Tibial artery (tissue), 4 donors: ENCODE measurements at places on chromosomes 13 and 19.

GRCh38 chr19:51546650-51547396 is 15.4 kb upstream of the SIGLEC6 start:
- DNase-seq, result no peak

DNA sequence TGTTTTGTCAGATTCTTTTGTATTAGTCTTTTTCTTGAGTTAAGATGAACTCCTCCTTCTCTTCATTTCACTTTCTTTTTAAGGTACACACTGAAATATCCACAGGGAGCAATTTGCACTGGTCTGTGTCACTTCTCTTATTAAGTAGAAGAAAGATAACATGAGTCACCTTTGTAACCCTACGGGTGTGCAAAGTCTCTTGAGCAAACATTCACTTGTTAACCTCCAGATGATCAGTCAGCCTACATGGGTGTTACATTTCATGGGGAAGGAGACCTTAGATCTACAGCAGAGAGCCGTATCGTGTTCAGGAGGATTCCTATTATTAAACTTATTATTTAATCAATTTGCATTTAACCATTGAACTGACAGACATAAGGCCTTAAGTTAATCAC is 5.1 kb downstream of the ZNF507 start:
- no peak for DNase-seq

GRCh38 chr13:30752201-30752797 is 17.0 kb downstream of the ALOX5AP start:
- peak; percentile 80 for DNase-seq

DNA sequence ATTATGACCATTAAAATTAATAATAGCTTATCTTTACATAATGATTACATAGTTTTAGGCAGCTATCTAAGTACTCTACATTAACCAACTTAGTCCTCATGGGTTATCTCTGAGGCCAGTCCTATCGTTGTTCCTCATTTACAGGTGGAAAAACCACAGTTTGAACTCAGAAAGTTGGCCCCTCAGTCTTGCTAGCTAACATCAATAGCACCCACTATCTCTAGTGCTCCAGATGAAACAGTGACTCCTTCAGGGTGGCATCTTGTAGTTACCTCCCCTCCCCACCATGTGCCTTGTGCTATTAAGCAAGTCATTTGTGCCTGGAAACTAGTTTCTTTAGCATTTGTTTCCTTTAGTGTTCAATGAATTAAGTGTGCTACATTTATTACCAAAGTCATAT is 1086.7 kb downstream of the EFNB2 start:
- DNase-seq, result no peak

- DNase-seq, result no peak
These were observed 402.4 kb downstream of the EFNB2 start for GRCh38 chr13:106133025-106133424.

- no peak for DNase-seq
These were observed 6.0 kb upstream of the ZNF614 start for GRCh38 chr19:52034051-52034728.

DNA sequence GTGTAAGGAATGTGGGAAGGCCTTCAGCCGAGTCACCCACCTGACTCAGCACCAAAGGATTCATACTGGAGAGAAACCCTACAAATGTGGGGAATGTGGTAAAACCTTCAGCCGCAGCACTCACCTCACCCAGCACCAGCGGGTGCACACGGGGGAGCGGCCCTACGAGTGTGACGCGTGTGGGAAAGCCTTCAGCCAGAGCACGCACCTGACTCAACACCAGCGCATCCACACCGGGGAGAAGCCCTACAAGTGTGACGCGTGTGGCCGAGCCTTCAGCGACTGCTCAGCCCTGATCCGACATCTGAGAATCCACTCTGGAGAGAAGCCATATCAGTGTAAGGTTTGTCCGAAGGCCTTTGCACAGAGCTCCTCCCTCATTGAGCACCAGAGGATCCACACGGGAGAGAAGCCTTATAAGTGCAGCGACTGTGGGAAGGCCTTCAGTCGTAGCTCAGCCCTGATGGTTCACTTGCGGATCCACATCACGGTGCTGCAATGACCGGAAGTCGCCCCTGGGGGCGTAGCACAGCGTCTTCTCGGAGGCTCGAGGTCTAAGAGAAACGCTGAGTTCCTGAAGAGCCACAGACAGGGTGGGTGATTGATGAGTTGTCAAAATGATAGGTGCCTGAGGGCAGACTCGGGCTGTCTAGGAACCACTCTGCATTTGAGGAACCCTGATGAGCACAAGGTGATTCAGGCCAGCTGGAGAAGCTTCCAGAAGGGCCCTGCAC is 12.2 kb downstream of the ZSCAN22 start:
- no peak for DNase-seq

DNA sequence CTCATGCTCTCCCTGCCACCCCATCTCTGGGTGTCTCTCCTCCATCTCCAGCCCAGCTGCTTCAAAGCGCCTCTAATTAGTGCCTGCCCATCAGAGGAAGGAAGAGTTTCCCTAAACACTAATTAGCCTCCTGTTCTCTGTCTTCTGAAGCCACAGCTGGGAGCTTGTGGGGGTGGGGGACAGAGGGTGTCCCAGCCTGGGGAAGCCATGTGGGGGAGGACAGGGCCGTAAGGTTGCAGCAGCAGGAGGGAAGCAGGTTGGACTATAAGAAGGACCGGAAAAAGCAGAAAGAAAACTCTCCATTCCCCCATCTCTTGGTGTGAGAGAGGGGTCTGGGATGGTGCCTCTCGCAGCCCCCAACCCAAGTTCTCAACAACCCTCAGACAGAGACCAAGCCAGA is 26.2 kb downstream of the SLC8A2 start:
- DNase-seq, result no peak

DNA sequence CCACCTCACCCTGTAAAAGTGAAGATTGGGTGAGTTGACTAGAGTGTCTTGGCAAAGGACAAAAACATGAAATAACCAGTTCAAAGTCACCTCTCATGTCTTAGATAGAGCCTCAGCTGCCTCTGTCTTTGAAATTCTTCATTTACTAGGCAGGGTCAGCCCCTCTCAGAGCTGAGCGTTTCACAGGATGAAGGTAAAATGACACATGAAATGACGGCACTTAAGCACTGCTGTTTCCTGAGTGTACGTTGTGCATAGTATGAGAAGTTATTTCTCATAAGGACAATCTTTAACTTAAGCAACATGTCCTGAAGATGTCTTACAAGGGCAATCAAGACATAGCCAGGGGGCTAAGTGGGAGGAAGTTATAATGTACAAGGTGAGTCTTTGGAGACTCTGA is 32.3 kb upstream of the SLC10A2 start:
- no peak for DNase-seq

GRCh38 chr13:32642858-32643257 is 56.6 kb downstream of the PDS5B start:
- no peak for DNase-seq

- DNase-seq, result no peak
These were observed 19.8 kb upstream of the OVOL3 start for GRCh38 chr19:36090910-36091695.

DNA sequence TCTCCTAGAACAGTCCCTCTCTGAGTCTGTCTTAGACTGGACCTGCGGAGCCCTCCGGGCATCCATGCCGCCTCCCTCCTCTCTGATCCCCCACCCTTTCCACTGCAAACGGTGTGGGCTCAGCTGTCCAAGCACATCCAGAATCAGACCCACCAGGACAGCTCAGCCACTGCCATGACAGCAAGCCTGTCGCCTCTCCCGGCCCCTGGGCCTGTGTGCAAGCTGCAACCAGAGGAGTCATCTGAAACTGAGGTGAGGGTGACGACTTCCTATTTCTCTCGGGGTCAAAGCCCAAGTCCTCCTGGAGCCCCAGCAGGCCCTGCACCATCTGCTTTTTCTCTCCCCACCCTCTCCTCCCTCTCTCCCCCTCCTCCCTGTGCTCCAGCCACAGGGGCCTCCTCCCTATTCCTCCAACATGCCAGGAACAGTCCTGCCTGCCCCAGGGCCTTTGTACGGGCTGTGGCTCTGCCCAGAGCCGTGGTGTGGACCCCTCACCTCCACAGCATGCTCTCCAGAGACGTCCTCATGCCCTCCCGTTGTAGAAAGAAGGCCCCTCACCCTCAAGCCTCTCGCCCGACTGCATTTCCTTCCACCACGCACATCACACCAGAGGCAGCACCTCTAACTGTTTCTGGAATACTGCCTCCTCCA is 23.5 kb upstream of the MYDGF start:
- DNase-seq, result no peak

- no peak for DNase-seq
These were observed 261.7 kb downstream of the LHFPL6 start for GRCh38 chr13:39341251-39341650.

- DNase-seq, result no peak
These were observed 7.4 kb downstream of the BCAM start for GRCh38 chr19:44816301-44816700.

- DNase-seq, result peak; percentile 78
These were observed 590 bp upstream of the LGI4 start for GRCh38 chr19:35135389-35135909.

- peak; percentile 22 for DNase-seq
These were observed 2.9 kb downstream of the CD37 start for GRCh38 chr19:49338023-49338677.

GRCh38 chr13:78829821-78830220 is 170.9 kb upstream of the OBI1 start:
- no peak for DNase-seq

DNA sequence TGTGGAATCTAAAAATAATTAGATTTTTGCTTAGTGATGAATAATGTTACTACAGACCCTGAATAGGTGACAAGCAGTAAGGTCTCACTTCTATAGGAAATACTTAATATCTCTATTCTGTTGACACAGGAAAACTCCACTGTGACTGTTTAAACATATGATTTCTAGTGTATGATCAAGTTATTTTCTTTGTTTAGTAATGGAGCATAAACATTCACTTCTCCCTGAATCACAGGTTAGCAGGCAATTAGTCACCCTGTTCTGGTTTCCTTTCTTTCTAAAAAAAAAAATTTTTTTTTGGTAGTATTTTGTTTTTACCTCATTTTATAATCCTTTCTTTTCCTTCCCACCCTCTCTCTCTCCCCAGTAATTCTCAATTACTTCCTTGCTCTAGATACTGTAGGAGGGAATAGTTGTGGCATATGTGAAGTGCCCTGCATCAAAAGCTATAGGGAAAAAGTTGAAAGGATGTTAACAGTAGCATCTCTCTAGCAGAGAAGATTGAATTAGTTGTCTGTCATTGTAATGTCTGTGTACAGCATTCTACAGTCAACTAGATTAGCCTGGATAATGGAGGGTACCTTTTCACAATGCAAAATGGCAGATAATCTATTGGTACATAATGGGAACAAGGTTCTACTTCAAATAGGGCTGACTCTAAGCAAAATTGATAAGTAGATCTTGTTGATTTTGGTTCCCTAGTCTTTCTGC is 3.5 kb downstream of the HS6ST3 start:
- no peak for DNase-seq

- DNase-seq, result no peak
These were observed 28.8 kb downstream of the IPO5 start for GRCh38 chr13:97982286-97982685.

- DNase-seq, result no peak
These were observed 233.1 kb downstream of the POSTN start for GRCh38 chr13:37365496-37365895.
